GM23248 (cell line): ENCODE measurements at places on chromosomes 1 and 21. TPM values are rescaled to one million over a fixed set of nuclear protein-coding genes. Genes with fewer than 3 reads are reported as not detected.

DNA sequence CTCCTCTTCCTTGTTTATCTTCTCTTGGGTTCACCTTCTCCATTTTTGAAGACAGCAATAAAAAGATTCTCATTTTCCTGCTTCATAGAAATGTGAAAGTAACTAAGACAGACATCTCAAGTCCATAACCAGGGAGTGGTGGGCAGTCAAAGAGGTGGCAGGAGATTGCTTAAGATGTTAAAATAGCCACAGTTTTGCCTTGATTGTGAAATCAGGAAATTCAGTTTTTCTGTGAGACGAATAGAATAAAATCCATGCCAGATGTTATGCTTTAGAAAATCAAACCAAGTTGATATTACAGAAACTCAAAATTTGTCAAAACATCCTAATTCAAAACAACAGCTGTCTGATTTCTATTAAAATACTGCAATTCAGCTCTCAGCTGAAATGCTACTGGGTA lies 57.2 kb downstream of the TNN start:
- no peaks in the 10 kb centered on the region for H3K36me3 ChIP-seq
- no peak for DNase-seq
- no peak overlapping the region for H3K27ac ChIP-seq
- peaks cover 12% of the 10 kb centered on the region for H3K4me1 ChIP-seq

The PODN gene
- 54.0 and 54.8 TPM in 2 replicates for total RNA-seq

GRCh38 chr1:27299385-27300271 lies 22.3 kb upstream of the TMEM222 start:
- H3K4me1 ChIP-seq = peaks cover 22% of the 10 kb centered on the region
- H3K27ac ChIP-seq = peak overlapping the region; percentile 91
- no peaks in the 10 kb centered on the region for H3K27me3 ChIP-seq

The DDX59 gene
- 14.2 and 19.2 TPM in 2 replicates for total RNA-seq

GRCh38 chr1:32182060-32182459 lies 2.6 kb downstream of the TXLNA start:
- peak overlapping the region; percentile 92 for H3K4me3 ChIP-seq
- peaks cover 30% of the 10 kb centered on the region for H3K36me3 ChIP-seq
- H3K27me3 ChIP-seq = no peaks in the 10 kb centered on the region
- peak; percentile 54 for DNase-seq

GRCh38 chr21:42164818-42165217 lies 54.1 kb upstream of the ABCG1 start:
- H3K36me3 ChIP-seq = no peaks in the 10 kb centered on the region
- 0 out of 2 replicates have a peak, but pooled peaks cover 6% of the 10 kb centered on the region for H3K27me3 ChIP-seq
- no peak overlapping the region for H3K27ac ChIP-seq
- no peaks in the 10 kb centered on the region for H3K4me1 ChIP-seq
- DNase-seq = no peak

DNA sequence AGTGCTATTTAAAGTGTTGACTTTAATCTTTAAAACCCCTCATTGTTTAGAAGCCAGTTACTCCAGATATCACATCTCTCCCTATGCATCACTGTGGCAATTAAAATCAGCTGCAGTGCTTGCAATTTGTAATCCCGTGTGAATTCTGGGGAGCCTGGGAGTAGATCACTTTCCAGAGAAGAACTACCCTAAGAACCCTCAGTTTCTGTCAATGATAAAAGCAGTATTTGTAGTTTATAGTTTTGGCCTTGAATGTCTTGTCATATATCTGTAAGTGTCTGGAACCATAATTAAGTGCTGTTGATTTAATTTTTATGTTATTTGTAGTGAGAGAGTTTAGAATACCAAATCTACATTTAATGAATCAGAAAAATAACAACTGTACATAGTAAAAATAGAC lies 5.5 kb upstream of the SPAG17 start:
- H3K4me3 ChIP-seq = no peak overlapping the region
- H3K36me3 ChIP-seq = no peaks in the 10 kb centered on the region
- DNase-seq = no peak
- no peaks in the 10 kb centered on the region for H3K4me1 ChIP-seq
- H3K27me3 ChIP-seq = 0 out of 2 replicates have a peak, but pooled peaks cover under 1% of the 10 kb centered on the region

- DNase-seq = no peak
- H3K36me3 ChIP-seq = no peaks in the 10 kb centered on the region
- H3K4me1 ChIP-seq = no peaks in the 10 kb centered on the region
Measured at GRCh38 chr1:206975306-206975705, 5.0 kb upstream of the FCAMR start.

DNA sequence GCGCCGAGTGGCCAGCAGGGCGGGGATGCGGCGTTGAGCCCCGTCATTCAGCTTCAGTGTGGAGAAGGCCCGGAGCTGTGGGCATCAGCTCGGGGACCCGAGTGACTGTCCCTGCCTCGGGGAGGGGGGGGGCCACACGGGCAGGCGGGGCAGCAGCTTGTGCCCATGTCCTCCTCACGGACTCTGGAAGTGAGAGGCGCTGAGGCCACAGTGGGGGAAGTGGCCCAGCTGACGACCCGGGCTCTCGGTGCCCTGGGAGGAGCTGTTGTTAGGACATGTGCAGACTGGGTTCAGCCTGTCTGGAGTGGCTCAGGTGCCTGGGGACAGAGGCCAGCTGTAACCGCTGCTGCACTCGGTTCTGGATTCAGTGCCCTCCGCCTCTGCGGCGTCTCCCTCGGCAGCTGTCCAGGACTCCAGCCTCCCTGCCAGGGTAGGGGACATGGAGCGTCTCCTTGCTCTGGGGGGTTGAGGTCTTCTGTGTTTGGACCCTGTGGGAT lies 71.1 kb downstream of the SKI start:
- H3K36me3 ChIP-seq = no peaks in the 10 kb centered on the region
- no peak for DNase-seq
- H3K4me1 ChIP-seq = peaks cover 39% of the 10 kb centered on the region
- no peak overlapping the region for H3K4me3 ChIP-seq

The SLC35F3 gene
- total RNA-seq = 1.3 and 1.4 TPM in 2 replicates
